ENCODE measurements at places on chromosomes 4 and X. TPM values are rescaled to one million over a fixed set of nuclear protein-coding genes. Genes with fewer than 3 reads are reported as not detected.

- DNase-seq = peak; percentile 3
These were observed 576.0 kb upstream of the PABPC4L start for GRCh38 chr4:134777606-134778005.

DNA sequence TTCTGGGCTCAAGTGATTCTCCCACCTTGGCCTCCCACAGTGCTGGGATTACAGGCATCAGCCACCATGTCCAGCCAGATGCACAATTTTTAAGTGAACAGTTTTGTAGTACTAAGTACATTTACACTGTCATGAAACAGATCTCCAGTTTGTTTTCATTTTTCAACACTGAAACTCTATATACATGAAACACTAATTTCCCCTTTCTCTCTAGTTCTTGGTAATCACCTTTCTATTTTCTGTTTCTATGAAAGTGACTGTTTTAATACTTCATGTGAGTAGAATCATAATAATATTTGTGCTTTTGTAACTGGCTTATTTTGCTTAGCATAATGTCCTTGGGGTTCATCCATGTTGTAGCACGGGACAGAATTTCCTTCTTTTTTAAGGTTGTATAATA, 237.4 kb downstream of the CAMK2D start:
- DNase-seq = no peak

DNA sequence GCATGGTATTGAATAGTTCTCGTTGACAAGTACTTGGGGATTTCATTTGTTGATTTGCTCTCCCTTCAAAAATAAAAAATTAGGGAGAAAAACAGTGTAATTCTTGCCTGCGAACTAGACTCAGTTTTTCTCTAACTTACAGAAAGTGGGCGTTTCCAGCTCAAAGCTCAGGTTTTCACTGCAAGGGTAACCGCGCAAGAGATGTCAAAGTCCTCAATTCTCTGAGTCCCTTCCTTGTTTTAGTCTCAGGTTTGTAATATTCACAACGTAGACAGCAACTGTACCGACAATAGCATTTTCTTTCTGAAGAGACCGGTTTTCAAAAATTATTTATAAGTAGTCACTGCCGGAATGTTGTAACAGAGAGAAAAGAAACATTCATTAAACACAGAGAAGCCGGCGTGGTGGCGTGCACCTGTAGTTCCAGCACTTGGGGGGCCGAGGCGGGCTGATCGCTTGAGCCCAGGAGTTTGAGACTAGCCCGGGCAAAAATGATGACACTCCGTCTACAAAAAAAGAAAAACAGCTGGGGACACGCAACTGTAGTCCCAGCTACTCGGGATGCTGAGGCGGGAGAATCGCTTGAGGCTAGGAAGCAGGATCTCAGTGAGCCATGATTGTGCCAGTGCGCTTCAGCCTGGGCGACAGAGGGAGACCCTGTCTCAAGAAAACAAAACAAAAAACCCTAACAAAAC, 774 bp downstream of the ZCCHC4 start:
- no peak for DNase-seq

DNA sequence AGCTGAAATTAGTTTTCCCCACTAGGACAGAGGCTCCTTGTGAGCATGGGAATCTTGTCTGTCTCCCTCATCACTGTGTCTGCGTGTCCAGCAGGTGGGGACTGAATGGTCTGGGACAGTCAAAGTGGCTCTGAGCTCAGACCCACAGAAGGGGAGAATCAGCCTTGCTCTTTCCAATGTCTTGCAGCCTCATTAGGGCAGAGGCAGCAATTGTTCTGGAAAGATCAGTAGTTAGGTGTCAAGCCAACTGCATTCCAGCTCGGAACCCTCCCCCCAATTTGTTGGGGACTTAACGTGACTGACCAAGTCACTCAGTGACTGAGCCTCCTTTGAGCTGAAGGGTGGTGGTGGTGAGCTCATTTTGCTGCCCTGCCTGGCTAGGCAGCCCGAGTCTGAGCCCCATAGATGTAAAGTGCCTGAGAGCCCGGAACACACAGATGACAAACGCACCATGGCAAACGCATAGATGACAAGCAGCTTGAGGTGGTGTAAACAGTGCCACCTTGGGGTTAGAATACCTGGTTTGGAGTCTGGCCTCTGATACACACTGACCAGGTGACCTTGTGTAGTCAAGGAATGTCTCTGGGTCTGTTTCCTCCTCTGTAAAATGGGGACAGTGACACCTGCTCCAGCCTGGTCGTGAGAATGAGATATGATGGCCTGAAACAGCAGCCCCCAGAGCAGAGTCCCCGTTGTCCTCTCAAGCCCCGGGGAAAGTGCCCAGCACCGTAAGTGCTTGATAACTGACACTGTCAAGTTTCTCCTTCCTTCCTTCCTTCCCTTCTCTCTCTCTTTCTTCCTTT, 2.7 kb upstream of the SORCS2 start:
- DNase-seq = no peak

- DNase-seq = no peak
These were observed 488 bp downstream of the GPRIN3 start for GRCh38 chr4:89307178-89307445.

DNA sequence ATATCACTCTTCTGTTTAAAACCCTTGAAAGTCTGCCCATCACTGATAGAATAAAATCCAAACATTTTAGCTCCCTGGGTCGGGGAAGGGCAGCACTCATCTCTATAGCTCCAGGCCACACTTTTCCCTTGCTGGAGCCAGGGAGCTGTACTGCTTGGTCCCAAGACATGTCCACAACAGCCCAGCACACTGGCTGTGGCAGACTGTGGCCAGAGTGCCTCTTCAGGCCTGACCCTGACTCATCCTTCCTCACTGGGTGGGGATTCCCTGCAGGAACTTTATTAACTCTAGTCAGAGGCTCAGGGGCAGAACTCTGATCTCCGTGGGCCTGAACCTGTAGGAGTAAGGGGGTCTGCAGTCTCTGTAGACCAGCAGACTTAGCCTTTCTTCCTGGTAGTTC, 69.8 kb upstream of the CAPN6 start:
- no peak for DNase-seq

- DNase-seq = no peak
These were observed 180.7 kb downstream of the CEP135 start for GRCh38 chr4:56129431-56129861.

DNA sequence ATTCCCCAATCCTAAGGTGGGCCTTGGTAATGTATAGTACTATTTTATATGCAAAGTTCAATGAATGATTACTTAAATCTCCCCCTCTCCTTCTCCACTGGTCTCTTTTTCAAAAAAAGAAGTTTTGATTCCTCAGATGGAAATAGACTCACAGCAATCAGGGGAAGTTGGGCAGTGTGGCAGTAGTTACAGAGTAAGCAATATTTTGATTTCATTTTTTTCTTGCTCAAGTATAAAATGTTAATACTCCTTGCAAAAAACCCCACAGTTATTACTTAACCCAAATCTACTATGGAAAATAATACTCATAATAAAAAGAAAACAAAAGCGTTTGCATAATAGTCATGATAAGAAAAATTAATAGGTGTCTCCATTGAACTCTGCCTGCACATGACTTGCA, 56.9 kb upstream of the CXCL8 start:
- no peak for DNase-seq

DNA sequence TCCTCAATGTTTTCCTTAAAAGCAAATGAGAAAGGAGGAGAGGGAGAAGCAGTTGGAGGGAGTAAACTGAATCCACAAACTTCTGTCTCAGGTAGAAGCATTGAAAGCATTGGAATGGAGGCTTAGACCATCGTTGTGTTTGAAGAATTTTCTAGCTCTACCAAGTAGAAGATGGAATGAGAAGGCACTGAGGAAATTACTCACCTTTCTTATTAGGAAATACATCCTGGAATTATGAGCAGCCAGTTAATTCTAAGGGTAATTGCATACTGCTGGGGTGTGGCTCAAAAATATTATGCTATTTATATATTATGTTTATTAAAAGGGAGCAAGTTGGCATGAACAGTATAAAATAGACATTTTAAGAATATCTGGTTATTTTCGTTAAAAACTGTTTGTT, 12.9 kb downstream of the PGM2 start:
- no peak for DNase-seq

GRCh38 chrX:151753313-151754046, 18.9 kb downstream of the CNGA2 start:
- DNase-seq = peak; percentile 17

DNA sequence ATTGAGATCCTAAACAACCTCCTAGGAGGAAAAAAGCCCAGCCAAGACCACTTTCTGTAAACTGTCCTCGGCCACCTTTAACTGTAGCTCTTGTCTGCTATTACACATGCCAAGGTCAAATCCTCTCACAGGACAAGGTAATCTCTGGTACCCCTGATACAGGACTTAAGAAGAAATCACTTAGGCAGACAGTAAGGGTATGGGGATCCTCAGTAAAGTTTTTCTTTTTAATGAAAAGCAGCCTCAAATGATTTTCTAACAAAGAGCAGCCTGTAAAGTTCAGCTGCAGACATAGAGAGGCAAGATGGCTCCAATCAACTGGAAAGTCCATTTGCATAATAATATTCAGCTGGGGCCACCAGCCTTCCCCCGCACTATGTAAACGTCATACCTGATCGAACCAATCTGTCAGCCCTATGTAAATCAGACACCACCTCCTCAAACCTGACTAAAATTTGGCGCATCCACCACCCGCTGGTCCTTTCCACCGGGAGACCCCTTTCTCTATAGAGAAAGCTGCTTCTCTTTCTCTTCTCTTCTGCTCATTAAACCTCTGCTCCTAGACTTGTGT, 14.6 kb upstream of the MPP1 start:
- no peak for DNase-seq

GRCh38 chr4:42547805-42548204, 109.1 kb downstream of the ATP8A1 start:
- no peak for DNase-seq

GRCh38 chrX:71095981-71096759, 519 bp downstream of the FOXO4 start:
- no peak for DNase-seq

GRCh38 chrX:154334496-154334895, 38.9 kb downstream of the TKTL1 start:
- DNase-seq = no peak

- no peak for DNase-seq
These were observed 58.0 kb upstream of the CCSER1 start for GRCh38 chr4:90069151-90069550.

DNA sequence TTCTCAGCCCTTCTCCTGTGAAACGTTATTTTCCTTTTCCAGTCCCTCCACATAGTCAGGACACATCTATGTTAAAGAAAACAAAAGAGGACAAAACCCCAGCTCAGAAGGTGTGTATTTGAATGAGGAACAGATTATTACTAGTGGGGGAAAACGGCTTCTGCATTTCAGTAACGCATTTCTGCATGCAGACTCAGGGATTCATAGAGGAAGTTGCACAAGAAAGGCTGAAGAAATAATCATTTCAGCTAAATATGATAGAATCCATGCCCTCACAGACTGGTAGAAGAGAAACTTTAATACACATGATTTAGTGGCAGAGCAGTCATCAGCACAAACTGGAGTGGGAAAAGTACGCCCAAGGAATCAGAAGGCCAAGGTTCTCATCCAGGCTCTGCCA, 270.8 kb upstream of the FGF13 start:
- no peak for DNase-seq

DNA sequence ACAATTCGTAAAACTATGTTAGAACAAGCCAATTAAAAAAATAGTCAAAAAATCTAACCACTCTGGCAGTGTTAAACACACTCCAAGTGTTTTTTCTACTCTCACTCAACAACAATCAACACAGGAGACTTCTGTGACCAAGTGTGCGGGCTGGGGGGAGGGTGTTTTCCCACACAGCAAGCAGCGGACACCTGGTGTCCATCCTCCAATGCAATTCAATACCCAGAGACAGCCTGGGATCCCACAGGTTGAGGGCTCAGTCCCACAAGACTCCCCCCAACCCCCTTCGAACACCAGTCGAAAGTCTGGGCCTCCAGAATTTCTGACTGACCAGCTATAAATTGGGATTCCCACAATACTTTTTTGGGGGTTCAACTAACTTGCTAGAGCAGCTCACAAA, 8.3 kb upstream of the PIM2 start:
- no peak for DNase-seq

GRCh38 chr4:48093991-48094416, 40.0 kb downstream of the TXK start:
- DNase-seq = peak; percentile 65

DNA sequence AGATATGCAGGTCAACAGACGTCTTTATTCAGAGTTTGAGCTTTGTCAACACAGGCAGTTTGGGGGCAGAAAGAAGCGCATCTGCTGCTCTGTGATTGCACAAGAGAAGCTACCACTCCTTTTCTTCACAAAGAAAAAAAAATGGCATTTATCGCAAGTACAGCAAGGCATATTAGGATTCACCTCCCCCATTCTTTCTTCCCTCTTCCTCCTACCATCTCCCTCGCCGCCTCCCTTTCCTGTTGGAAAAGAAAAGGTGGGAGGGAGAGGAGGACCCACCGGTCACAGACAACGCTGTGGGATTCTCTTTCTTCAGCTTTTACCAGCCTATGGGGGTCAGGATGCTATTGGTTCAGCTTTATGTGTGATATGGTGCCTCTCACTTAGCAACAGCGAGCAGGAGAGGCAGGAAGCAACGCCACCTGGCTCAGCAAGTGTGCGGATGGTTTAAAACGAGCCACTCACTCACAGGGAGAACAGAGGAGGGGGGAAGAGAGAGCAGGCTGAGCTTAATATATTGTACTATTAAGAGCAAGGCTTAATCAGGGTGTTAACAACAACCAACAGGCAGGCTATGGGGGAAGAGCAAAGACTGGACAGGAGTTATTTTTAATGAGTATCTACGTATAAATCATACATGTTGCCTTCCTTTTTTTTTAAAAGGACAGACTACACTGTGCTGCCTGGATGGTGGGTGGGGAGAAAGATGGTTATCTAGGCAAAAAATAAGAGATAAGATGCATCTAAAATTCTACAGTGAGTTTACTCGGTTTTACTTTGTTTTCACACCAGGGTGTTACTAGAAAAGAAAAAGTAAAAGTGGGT, 104.7 kb downstream of the MAML3 start:
- DNase-seq = peak; percentile 70

- DNase-seq = no peak
These were observed 72.6 kb downstream of the NWD2 start for GRCh38 chr4:37317104-37317643.

DNA sequence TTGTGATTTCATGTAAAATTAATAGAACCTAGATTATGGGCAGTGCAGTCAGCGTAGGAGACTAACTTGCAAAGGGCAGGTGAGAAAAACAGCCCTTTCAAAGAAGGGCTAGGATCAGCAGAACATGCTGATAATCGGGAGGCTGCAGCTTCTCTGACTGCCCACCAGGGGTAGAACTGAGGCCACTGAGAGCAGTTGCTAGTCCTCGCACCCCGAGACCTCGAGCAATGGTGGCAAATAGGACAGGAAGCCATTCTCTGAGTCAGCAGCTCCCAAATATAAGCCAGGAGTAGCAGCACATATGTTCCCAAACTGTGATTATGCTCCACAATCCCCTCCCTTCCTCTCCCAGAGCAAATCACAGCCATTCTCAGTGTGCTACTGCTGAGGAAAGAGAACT, 186.5 kb downstream of the MSL3 start:
- peak; percentile 44 for DNase-seq

Gene HPGD
- 0.26 TPM for total RNA-seq

Gene DCLK2
- 14.0 TPM for total RNA-seq

Gene GYG2
- 10.6 TPM for total RNA-seq

Gene F8A3
- total RNA-seq = 0.99 TPM

Gene MAP7D2
- under 0.01 TPM for total RNA-seq

Gene RAB33A
- total RNA-seq = 18.3 TPM

Gene STK32B
- 0.50 TPM for total RNA-seq

Gene GABRE
- 23.1 TPM for total RNA-seq

Gene PIR
- total RNA-seq = 21.3 TPM

Measured in fibroblast of lung (primary cell).